Thyroid gland (tissue), 4 donors: ENCODE measurements at places on chromosomes 13 and 19. TPM values are rescaled to one million over a fixed set of nuclear protein-coding genes. Genes with fewer than 3 reads are reported as not detected.
A peak's percentile ranks its signal among the peaks of the same experiment; 100 is the strongest.

- H3K36me3 ChIP-seq: no peaks in the 10 kb centered on the region
- no peak within 1 kb of the TSS for H3K27ac ChIP-seq
- H3K4me1 ChIP-seq: no peaks in the 10 kb centered on the region
Measured at GRCh38 chr19:14674764-14675163, at the start of gene ADGRE3. ADGRE3 (minus strand) TSS chr19:14674844; CDS start chr19:14674770, 74 bp downstream.

GRCh38 chr13:97307882-97308624 is 85.9 kb downstream of the MBNL2 start:
- DNase-seq: no peak
- H3K4me1 ChIP-seq: peaks cover 17% of the 10 kb centered on the region
- H3K27me3 ChIP-seq: no peaks in the 10 kb centered on the region
- H3K4me3 ChIP-seq: no peak overlapping the region

The KLK4 gene
- 3.1 TPM for total RNA-seq

GRCh38 chr13:40190641-40191100 is 475.8 kb downstream of the FOXO1 start:
- no peak overlapping the region for H3K27ac ChIP-seq
- H3K36me3 ChIP-seq: no peaks in the 10 kb centered on the region
- no peaks in the 10 kb centered on the region for H3K27me3 ChIP-seq
- H3K4me1 ChIP-seq: peaks cover 9% of the 10 kb centered on the region

DNA sequence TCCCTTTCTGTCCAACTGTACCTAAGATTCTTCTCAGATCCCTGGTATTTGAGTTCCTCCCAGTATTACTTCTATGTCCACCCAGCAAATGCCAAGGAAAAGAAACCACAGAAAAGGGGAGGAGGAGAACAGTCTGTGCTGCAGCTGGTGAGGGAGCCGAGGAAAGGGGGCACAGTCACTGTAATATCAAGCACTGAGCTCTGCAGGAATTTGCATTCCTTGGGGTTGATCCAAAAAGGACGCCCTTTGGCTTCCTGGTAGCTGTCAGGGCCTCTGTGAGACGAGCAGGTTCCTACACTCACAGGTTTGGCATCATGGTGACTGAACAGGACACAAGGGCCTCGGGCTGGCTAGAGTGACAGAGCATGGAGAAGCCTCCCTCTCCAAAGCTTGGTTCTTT is 273.4 kb downstream of the NHLRC3 start:
- H3K27ac ChIP-seq: no peak overlapping the region
- H3K27me3 ChIP-seq: no peaks in the 10 kb centered on the region
- H3K4me3 ChIP-seq: no peak overlapping the region
- H3K36me3 ChIP-seq: no peaks in the 10 kb centered on the region
- DNase-seq: no peak

DNA sequence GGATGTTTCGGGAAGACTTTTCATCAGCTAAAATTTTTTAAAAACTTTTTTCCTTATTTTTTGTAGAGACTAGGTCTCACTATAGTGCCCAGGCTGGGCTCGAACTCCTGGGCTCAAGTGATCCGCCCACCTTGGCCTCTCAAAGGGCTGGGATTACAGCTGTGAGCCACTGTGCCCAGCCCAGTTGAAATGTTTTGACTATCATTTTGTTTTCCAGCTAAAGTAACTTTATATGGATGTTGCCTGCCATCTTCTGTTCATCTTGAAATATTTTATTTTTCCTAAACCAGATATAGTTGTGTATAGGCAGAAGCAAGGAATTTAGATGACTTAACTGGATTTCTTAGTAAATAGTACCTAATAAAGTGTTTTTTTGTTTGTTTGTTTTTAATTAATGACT is 7.0 kb downstream of the CAB39L start:
- no peaks in the 10 kb centered on the region for H3K27me3 ChIP-seq
- peak; percentile 41 for DNase-seq
- no peaks in the 10 kb centered on the region for H3K4me1 ChIP-seq
- H3K36me3 ChIP-seq: no peaks in the 10 kb centered on the region

The ZNF30 gene
- total RNA-seq: 5.6 TPM

The NANOS3 gene
- total RNA-seq: not detected

The FUT2 gene
- total RNA-seq: not detected

- DNase-seq: no peak
- H3K4me1 ChIP-seq: no peaks in the 10 kb centered on the region
- H3K27ac ChIP-seq: no peak overlapping the region
Measured at GRCh38 chr13:39528661-39528980, 74.4 kb downstream of the LHFPL6 start.

- no peak for DNase-seq
- no peak overlapping the region for H3K27ac ChIP-seq
- no peaks in the 10 kb centered on the region for H3K36me3 ChIP-seq
- H3K27me3 ChIP-seq: no peaks in the 10 kb centered on the region
- peaks cover 10% of the 10 kb centered on the region for H3K4me1 ChIP-seq
- no peak overlapping the region for H3K4me3 ChIP-seq
Measured at GRCh38 chr13:61908906-61909615, 493.4 kb upstream of the PCDH20 start.

The ZNF577 gene
- total RNA-seq: 20.8 TPM

DNA sequence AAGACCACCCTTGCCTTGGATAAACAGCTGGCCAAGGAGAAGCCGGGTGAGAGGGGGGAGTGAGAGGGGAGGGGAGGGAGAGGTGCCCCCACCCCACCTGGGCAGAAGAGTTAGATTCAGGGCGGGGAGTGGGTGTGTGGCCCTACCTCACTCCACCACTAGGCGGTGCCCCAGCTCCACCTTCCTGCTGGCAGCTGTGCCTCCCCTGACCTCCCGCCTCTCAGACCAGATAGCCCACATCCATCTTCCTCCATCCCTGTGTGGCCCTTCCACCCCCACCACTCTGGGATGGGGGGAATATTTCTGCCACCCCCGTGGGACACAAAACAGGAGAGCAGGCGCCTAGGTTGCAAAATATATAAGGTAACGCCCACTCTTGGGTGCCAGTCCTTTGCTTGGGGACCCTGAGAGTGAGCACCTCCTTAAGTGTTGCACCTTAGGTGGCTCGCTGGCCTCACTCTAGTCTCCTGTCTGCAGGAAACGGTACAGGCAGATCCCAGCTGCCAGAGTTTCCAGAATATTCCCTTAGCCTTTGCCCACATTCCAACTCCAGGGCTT is 13.8 kb upstream of the EHD2 start:
- no peaks in the 10 kb centered on the region for H3K27me3 ChIP-seq
- no peaks in the 10 kb centered on the region for H3K4me1 ChIP-seq
- peaks cover 25% of the 10 kb centered on the region for H3K36me3 ChIP-seq
- peak; percentile 26 for DNase-seq

GRCh38 chr19:47230054-47230920 is 712 bp downstream of the BBC3 start:
- H3K36me3 ChIP-seq: no peaks in the 10 kb centered on the region
- H3K27me3 ChIP-seq: no peaks in the 10 kb centered on the region
- H3K27ac ChIP-seq: peak overlapping the region; percentile 74
- peak; percentile 50 for DNase-seq
- peak overlapping the region; percentile 99 for H3K4me3 ChIP-seq

The ZNF560 gene
- total RNA-seq: 0.13 TPM

GRCh38 chr19:42277821-42278451 is 8.9 kb downstream of the CIC start:
- H3K27ac ChIP-seq: no peak overlapping the region
- H3K4me1 ChIP-seq: peaks cover 50% of the 10 kb centered on the region
- no peaks in the 10 kb centered on the region for H3K27me3 ChIP-seq

DNA sequence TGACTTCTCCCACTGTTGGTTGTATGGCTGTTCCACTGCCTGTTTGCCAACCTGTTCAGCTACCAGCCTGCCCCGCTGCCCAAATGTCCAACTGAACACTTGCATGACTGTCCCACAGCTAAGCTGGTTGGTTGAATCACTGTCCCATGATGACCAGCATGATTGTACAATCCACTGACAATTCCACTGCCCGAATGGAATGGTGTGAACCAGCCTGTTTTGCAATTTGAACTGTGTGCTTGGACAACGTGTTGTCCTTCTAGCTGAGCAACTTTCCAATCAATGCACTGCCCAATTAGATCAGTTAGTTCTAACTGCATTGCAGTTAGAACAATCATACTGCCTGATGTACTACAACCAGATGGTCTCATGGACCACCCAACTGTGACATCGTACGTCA is 8.7 kb downstream of the ADAMTS10 start:
- DNase-seq: no peak
- peaks cover 3% of the 10 kb centered on the region for H3K36me3 ChIP-seq
- H3K27ac ChIP-seq: no peak overlapping the region
- H3K4me1 ChIP-seq: no peaks in the 10 kb centered on the region
- no peaks in the 10 kb centered on the region for H3K27me3 ChIP-seq

- no peak overlapping the region for H3K4me3 ChIP-seq
- H3K36me3 ChIP-seq: no peaks in the 10 kb centered on the region
- DNase-seq: peak; percentile 42
- H3K27ac ChIP-seq: no peak overlapping the region
- H3K27me3 ChIP-seq: peaks cover 11% of the 10 kb centered on the region
Measured at GRCh38 chr19:17455308-17456123, 5.2 kb downstream of the NXNL1 start.

The NLRP5 gene
- not detected for total RNA-seq

GRCh38 chr19:43524922-43525835 is 1.8 kb downstream of the ETHE1 start:
- H3K4me3 ChIP-seq: no peak overlapping the region
- H3K4me1 ChIP-seq: peaks cover 34% of the 10 kb centered on the region
- no peak overlapping the region for H3K27ac ChIP-seq
- peak; percentile 26 for DNase-seq
